A549 treated with AZD2906 at 1 μM for 4 hours (cell line): ENCODE measurements at places on chromosomes 1 and 21. TPM values are rescaled to one million over a fixed set of nuclear protein-coding genes. Genes with fewer than 3 reads are reported as not detected.

The LCE1C gene
- 0.22 TPM in 1 of 5 replicates, not detected in the others for total RNA-seq

The NT5C1A gene
- 0.06 TPM in 1 of 5 replicates, not detected in the others for total RNA-seq

The MTARC2 gene
- 10.5 to 13.3 TPM (median 10.8 TPM) in 5 replicates for total RNA-seq

The UBR4 gene
- 87.3 to 108 TPM (median 96.2 TPM) in 5 replicates for total RNA-seq
